ENCODE measurements at places on chromosomes 1 and 21.

GRCh38 chr1:49185450-49185980, 408.8 kb upstream of the BEND5 start:
- no peak for DNase-seq

DNA sequence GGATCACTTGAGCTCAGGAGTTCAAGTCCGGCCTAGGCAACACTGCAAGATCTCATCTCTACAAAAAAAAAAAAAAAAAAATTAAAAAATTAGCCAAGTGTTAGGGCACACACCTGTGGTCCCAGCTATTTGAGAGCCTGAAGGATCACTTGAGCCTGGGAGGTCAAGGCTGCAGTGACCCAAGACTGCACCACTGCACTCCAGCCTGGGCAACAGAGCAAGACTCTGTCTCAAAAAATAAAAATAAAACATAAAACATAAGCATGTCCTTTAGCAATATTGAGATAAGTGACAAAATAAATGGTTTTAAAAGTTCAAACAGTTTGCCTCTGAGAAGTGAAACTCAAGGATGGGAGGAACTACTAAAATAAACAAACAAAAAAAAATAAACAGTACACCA, 101.2 kb downstream of the RERE start:
- no peak for DNase-seq

- DNase-seq, result no peak
These were observed 16.6 kb downstream of the SAMD11 start for GRCh38 chr1:940107-941014.

DNA sequence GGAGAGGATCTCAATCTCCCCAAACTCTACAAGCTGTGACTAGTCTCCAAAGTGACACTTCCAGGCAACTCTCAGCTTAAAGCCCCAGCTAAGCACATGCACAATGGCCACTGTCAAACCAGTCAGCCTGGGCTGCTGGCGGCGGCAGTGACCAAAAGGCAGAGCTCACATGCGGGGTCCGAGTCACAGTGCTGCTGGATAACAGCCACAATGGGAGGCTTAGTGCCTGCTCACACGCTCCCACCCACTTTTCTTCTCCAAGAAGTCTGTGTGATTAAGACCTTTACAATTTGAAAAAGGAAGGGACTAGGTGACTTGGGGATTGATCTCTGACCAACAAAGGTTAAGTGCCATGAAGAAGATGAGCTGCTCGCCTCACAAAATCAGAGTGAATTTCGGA, 16.8 kb downstream of the RIPK4 start:
- DNase-seq, result no peak

DNA sequence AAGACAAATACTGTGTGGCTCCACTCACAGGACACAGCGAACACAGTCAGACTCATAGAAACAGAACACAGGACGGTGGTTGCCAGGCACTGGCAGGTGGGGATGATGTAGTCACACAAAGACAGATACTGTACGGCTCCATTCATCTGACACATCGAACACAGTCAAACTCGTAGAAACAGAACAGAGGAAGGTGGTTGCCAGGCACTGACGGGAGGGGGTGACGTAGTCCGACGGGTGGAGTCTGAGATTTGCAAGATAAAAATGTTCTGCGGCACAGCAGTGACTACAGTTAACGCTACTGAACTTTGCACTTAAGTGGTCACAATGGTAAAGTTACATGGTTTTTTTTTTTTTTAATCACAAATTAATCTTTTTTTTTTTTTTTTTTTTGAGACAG, 18.7 kb downstream of the C21orf58 start:
- no peak for DNase-seq

- no peak for DNase-seq
These were observed 33.4 kb downstream of the MEGF6 start for GRCh38 chr1:3577711-3578432.

- no peak for DNase-seq
These were observed 7.0 kb downstream of the SIM2 start for GRCh38 chr21:36705679-36706481.

- DNase-seq, result no peak
These were observed 60.2 kb downstream of the PCP4 start for GRCh38 chr21:39927304-39927886.

GRCh38 chr1:151326619-151327222, 495 bp downstream of the PI4KB start:
- peak; percentile 79 for DNase-seq

- DNase-seq, result no peak
These were observed 34.4 kb downstream of the NENF start for GRCh38 chr1:212466898-212467650.

DNA sequence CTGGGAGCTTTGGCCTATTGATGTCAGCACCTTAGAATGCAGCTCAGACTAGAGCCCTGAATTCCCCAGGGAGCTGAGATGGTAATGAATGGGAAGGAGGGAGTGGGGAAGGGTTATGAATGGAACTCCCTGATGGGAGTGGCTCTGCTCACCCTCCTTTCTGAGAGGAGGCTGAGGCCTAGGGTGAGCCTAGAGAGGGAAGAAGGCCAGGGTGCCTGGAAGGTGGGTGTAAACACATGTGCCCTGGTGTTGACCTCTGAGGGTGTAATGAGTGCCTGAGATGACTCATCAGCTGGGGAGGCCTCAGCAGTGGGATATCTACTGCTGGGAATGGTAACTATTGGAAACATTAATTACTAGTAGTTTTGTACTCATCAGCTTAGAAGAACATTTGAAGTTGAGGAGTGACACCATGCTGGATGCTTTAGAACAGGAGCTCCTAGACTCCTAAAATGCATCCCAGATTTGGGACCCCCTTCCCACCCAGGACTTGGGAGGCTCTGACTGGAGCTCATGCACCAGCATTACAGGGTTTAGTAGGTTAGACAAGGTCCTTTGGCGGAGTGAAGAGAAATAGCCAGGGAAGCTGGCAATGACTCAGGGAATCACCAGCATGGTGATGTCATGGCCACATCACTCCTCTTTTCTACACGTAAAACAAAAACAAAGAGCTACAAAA, 16.0 kb upstream of the PIGV start:
- peak; percentile 36 for DNase-seq

GRCh38 chr1:46761740-46762139, 37.1 kb upstream of the CYP4B1 start:
- DNase-seq, result no peak

- DNase-seq, result peak; percentile 17
These were observed 126.7 kb downstream of the NR5A2 start for GRCh38 chr1:200154069-200154767.

DNA sequence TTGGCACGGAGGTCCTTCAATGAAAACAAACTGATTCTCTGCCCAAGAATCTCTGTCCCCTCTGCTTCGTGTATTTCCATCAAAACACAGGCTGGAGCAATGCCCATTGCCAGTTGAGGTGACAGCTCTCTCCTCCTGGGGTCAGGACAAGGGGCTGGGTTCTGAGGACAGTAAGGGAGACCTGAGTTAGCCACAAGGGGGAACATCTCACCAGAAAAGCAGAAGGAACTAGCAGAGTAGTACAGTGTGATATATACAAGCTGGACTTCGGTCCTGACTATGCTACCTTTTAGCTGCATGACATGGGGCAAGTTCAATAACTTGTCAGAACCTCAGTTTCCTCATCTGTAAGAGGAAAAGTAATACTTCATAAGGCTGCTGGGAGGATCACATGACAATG, 50.3 kb downstream of the SYT2 start:
- no peak for DNase-seq

DNA sequence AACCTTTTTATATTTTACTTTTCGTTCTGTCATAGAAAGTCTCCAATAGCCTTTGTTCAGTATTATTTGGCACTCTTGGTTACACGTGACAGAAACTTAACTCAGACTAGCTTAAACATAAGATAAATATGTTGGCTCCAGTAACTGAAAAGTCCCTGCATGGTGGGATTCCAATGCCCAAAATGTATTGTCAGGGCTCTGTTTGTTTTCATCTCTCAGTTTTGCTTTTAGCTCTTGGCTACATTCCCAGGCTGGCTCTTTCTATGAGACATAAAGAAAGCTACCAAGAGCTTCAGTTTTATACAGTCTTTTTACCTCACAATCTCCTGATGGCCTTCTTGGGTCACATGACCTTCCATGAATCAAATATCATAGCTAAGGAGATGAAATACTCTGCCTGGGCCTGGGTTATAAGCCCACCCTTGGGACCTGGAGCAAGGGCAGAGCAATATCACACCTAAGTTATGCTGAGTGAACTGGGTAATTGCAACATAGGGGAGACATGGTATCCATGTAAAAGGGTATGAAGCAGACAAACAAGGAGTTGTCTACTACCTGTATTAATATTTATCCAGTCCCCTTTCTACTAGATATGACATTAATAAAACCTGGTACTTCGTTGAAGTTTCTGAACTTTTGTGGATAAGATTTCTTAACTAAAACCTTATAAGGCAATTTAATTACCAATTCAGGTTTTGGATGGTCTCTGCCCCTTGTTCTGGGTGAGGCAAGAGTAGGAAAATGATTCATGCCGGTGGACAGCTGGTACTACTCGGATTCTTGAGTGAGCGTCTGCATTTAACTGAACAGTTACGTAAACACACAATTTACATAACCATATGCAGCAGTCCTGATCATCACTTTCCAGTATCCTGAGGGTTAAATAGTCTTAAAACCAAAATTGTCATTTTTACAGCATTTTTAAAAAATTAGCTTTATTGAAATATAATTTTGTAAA, 442.3 kb downstream of the GPATCH2 start:
- no peak for DNase-seq

DNA sequence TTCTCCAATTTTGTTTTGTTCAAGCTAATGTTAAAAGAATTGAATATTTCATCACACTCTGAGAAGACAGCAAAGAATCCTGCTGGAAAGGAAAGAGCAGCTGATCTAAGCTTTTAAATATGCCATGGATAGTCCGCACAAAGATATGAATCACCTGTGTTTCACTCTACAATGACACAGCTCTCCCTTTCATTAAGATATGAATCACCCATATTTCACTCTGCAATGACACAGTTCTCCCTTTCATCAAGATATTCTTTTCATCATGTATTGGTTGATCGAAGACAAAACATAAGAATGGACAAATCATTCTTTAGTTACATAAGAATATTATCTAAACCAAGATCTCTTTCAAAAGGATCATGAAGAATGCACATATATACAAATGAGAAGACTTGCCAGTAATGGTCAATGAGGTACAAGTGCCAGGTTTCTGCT, 367.3 kb downstream of the SMYD3 start:
- no peak for DNase-seq

DNA sequence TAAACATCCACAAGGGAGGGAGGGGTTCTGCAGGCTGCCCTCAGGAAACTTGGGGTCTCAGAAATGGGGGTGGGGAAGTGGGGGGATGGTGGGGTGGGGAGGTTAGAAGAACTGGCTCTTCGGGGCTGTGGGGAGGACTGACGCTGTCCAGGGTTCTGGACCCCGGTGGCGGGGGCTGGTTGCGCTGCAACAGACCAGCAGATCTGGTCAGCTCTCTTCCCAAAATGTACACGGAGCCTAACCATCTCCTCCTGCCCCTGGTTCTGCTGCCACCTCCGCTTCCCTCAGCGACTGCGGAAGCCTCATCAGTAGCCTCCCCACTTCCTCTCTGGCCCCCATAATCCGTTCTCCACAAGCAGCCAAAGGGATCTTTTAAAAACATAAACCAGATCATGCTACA, 29.3 kb upstream of the C1QA start:
- no peak for DNase-seq

- no peak for DNase-seq
These were observed 65.2 kb downstream of the PSMG1 start for GRCh38 chr21:39118061-39118460.

DNA sequence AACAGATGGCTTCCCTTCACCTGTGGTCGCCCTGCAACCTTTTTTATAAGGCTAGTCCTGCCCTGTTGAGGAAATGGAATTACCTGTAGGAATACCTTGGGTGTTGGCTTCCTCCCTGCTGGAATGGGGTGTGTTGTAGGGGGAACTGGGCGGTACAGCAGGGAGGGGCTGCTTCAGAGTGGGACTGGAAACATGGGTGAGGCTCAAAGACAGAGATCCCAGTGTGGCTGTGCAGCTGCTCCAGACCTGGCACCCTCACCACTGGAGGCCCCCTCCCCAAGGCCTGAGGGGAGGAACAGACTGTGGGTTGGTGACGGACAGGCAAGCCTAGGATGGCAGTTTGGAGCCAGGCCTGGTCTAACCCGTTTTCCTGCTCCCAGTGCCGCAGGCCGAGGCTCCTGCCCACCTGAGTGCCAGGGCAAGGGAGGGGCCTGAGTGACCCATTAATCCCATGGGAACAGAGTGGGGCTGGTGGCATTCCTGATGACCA, 4.5 kb downstream of the EFNA3 start:
- peak; percentile 5 for DNase-seq

- no peak for DNase-seq
These were observed 675.8 kb downstream of the MATN1 start for GRCh38 chr1:30047576-30047975.

DNA sequence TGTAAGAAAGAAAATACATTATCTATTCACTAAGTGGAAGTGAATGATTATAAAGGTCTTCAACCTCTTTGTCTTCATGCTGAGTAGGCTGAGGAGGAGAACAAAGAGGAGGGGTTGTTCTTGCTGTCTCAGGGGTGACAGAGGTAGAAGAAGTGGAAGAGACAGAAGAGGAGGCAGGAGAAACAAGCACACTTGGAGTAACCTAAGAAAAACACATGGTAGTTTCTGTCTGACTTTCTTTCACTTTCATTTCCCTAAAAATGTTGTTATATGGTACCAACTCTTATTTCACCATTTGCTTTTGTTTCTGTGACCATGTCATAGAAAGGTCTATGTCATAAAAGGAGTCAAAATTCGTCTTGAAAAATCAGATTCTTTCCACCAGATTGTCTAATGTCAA, 696.6 kb upstream of the BRINP3 start:
- DNase-seq, result peak; percentile 2

- peak; percentile 7 for DNase-seq
These were observed 154.6 kb downstream of the PBX1 start for GRCh38 chr1:164713456-164714207.

- no peak for DNase-seq
These were observed 12.1 kb upstream of the PROK1 start for GRCh38 chr1:110438893-110439292.

- no peak for DNase-seq
These were observed 37.4 kb downstream of the ANKRD13C start for GRCh38 chr1:70317087-70317486.

GRCh38 chr1:226732856-226733291, 6.2 kb downstream of the ITPKB start:
- no peak for DNase-seq

DNA sequence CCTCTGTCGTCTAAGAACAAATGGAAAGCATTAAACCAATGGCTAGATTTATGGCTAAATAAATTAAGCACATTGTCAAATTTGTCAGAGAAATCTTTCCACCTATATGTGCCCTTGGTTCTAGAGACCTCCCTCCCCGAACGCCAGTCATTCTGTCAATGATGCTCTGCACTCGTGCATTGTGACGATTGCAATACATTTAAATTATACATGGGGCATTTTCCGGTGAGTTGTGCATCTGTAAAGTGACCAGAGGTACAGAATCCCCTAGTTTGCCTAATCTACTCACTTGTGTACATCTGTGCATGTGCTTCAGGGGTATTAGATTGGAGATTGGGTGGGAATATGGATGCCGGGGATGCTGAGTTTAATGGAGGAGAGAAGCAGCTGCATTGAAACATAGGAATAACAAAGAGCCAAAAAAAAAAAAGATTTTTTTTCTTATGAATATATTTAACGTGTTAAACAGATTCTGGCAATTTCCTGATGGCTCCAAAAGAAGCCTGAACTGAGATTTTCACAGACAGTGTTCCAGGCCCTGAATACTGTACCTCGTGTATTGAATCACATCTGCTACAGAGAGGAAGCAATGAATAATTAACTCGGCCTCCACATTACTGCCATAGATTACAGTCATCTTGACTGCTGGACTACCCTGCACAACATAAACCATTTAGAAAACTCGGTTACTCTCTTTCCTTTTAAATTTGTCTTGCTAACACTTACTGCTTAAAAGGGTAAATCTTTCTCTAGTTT, 149.0 kb upstream of the C1orf87 start:
- no peak for DNase-seq

All from CD14-positive monocyte (primary cell).